ENCODE measurements at places on chromosomes 6 and 20.

DNA sequence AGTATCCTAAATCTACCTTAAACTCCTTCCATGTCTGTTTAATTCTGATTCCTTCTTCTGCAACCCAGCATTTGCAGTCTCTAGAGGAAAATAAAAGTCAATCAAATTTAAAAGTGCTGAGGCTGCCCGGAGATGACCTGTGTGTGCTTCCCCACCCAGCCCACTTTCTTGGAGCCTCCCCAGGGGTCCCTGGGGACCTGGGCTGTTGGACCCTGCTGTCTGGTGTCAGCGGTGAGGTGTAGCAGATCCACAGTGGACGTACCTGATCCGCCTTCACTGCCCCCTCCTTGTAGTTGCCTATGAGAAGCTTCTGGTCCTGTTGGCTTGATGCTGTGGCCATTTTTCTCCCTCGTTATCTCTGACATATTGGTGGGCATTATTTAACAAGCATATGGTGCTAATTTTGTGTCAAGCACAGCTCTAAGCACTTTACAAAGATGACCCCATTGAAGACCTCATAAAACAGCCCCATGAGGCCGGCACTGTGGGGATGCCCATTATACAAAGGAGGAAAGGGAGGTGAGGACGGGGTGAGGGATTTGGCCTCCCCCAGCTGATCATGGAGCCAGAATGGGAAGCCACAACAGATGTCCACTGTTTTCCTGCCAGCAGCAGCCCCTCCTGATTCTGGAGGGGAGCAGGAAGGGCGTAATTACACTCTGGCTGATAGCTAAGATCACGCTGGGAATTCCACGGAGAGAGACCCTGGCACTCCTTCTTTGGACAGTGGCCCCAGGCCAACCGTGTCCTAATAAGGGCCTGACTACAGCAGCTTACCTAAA, 628.2 kb downstream of the CDH26 start:
- DNase-seq, result no peak

DNA sequence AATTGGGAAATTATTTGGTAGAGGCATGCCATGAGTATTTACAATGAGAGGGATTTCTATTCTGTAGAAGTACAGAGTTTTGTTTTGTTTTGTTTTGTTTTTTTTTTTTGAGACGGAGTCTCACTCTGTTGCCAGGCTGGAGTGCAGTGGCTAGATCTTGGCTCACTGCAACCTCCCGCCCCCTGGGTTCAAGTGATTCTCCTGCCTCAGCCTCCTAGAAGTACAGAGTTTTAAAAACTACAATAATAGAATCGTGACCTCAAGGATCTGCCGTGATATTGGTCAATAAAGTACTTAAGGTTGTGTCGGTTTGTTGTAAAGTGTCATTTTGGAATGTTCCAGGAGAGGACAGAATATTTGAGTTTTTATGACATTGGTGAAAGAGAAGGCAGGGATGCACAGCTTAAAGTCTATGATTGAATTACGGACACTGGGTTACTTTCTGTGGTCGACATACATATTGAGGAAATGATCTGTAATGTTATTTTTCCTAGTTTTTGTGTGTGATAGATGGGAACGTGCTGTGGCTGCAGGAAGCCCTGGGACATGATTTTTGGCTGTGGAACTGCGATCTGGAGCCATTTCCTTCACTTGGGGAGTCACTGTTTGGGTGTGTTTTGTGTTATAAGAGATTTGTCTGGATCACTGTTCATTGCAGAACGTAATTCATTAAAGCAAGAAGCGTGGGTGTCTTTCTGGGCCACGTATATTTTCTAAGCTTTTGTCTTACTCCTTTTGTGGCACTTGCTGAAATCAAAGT, 59.6 kb downstream of the TIAM2 start:
- DNase-seq, result no peak

DNA sequence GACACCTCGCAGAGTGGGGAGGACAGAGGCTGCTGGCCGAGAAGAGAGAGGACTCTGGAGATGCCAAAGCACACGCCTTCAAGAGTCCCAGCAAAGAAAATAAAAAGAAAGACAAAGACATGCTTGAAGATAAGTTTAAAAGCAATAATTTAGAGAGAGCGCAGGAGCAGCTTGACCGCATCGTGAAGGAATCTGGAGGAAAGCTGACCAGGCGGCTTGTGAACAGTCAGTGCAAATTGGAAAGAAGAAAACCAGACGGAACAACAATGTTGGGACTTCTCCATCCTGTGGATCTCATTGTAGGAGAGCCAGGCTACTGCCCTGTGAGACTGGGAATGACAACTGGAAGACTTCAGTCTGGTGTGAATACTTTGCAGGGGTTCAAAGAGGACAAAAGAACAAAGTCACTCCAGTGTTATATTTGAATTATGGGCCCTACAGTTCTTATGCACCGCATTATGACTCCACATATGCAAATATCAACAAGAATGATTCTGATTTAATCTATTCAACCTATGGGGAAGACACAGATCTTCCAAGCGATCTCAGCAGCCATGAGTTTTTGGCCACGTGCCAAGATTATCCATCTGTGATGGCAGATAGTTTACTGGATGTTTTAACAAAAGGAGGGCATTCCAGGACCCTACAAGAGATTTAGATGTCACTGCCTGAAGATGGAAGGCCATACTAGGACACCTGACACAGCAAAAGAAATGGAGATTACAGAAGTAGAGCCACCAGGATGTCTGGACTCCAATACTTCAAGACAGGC, 52.2 kb downstream of the REV3L start:
- no peak for DNase-seq

GRCh38 chr6:2517855-2518473, 232.8 kb downstream of the MYLK4 start:
- DNase-seq, result no peak

- DNase-seq, result no peak
These were observed 33.8 kb downstream of the PPP1R14C start for GRCh38 chr6:150176659-150177058.

DNA sequence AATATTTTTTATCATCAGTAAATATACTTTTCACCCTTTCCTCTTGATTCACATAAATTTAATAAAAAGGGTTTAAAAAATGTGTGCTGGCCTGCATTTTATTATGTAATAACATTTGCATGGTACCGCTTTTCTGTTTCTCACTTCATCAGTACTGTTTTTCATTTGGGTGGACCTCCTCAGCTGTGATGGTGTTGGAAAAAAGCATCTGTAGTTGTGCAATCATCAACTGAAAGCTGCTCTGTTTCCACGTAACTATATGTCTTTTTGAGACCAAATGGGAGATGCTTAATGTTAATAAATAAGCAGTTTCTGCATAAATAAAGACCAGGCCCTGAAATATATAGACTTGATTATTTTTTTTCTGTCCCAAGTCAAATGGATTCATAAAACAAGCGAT, 31.6 kb upstream of the CENPW start:
- DNase-seq, result no peak

DNA sequence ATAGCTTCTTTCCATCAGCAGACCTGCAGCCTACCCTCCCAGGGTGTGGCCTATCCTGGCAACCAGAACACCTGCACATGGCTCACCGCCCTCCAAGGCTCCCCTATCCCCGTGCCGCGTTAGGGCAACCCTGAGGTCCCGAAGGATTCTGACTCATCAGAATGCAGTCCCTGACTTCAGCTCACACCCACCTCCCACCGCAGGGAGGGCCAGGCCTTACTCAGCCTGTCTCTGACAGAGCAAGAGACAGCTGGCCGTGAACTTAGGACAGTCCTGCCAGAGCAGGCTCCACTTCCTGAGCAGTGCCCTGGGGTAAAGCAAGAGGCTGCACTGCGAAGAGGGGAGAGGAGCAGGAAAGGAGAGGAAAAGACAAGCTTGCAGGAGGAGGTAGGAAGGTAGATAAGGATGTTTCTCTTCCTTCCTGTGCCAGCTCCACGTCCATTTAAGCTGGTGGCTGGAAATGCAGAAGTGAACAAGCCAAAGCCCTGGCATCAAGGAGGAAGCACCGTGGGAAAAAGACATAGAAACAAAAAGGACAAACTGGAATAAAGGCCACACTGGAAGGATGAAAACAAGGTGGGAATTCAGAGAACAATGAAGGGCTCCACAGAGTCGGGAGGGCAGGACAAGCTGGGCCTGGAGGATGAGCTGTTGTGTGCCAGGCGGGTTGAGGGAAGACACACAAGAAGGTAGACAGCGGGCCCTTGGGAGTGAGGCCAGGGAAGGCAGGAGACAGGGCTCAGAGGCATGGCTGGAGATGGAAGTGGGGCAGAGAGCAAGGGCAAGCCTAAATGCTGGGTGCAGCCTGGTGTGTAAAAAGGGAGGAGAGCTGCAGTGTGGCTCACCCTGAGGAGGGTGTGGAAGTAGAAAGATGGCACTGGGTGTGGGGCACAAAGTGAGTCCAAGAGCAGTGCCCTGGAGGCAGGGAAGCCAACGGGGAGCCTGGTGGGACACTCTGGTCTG, 102.7 kb downstream of the SLC23A2 start:
- DNase-seq, result no peak

DNA sequence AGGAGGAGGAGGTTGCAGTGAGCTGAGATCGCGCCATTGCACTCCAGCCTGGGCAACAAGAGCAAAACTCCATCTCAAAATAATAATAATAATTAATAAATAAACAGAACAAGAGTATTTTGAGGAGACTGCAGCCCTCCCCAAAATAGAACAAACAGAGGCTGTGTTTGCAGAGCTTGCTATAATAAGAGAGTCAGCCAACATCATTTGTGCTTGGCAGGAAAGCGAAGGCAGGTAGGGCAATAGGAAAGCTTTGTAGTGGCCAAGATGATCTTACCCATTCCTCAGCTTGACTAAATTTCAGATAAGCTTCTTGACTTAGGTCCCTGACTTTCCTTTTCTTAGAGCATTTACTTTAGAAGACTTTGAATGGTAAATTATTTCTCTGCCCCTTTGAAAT, 6.7 kb downstream of the C6orf141 start:
- DNase-seq, result no peak

- no peak for DNase-seq
These were observed 152.7 kb upstream of the FKBP1C start for GRCh38 chr6:63058601-63059000.

GRCh38 chr6:713351-713750, 20.4 kb upstream of the EXOC2 start:
- no peak for DNase-seq

- DNase-seq, result no peak
These were observed 24.8 kb downstream of the LYRM2 start for GRCh38 chr6:89613790-89614189.

Data from natural killer cell treated with Interleukin-12 subunit alpha and Interleukin-12 subunit beta and Interleukin-15 and Interleukin-18, amount 100 ng/mL, for 72 hours (primary cell).